ENCODE measurements at places on chromosomes 1 and 21.

DNA sequence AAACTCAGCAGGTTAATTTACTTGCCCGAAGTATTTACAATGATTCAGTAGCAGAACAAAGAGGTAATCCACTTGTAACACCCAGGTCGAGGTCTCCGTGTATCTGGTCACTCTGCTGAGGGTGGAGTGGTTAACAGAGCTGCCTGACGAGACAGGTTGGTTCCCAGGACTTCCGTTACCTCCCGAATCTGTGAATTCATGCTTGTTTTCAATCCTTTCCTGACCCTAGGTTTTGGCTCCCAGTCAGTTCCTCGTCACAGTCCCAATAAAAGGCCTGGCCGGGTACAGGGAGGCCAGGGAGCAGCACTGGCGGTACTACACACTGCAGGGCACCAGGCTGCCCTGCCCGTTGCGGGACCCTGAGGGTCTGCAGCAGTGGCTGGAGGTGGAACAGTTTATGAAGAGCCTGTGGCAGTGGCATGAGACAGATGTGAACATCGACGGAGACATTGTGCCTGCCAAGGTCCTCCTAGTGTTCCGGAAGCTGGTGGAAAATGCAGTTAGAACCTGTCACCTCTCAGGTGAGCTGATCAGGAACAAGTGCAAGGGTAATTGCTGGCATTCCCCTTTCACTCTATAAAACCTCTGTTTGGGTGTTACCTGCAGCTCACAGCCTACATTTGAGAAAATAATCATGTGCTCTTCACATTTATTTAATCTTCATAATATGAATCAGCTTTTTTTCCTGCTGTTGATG lies 12.8 kb downstream of the MAB21L3 start:
- DNase-seq = no peak

DNA sequence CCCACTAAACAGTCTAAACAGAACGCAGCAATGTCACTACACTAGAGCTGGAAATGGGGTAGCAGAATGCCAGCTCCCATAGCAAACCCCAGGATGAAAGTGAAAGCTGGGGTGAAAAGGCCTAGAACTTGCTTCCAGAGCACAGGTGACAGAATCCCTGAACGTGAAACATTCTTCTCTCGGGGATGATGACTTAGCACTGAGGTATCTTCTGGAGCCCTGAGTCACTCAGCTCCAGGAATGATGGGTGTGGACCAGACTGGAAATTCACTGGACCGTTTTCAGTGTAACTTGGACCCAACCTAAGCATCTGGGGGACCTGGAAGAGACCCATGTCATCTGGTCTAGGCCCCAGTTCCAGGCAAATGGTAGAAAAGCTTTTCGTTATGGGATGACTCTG lies 108.9 kb downstream of the CDC7 start:
- DNase-seq = no peak

GRCh38 chr1:174789399-174789798 lies 210.3 kb upstream of the CACYBP start:
- no peak for DNase-seq

DNA sequence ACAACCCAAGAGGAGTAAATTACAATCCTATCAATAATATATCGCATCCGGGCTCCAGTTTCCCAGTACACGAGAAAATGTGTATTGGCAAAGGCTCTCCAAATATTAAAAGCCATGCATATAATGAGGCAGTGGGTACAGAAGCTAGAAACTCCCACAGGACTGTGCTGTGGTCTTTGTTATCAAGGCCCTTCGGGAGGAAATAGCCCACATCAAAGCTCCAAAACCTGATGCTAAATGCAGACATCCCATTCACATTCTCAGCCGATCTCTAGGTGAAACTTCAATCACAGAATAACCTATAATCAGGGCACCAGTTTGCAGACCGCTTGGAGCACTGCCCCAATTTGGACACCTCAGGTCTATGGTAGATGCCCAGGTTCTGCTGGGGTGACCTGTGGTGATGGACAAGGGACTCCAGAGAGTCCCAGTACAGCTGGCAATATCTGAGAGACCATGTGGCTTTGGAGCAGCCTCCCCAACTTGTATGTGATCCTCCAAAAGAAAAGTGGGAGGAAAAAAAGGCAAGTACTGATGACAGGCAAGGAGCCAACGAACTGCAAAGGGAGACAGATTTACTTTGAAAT lies 148.8 kb upstream of the CAMK1G start:
- no peak for DNase-seq

DNA sequence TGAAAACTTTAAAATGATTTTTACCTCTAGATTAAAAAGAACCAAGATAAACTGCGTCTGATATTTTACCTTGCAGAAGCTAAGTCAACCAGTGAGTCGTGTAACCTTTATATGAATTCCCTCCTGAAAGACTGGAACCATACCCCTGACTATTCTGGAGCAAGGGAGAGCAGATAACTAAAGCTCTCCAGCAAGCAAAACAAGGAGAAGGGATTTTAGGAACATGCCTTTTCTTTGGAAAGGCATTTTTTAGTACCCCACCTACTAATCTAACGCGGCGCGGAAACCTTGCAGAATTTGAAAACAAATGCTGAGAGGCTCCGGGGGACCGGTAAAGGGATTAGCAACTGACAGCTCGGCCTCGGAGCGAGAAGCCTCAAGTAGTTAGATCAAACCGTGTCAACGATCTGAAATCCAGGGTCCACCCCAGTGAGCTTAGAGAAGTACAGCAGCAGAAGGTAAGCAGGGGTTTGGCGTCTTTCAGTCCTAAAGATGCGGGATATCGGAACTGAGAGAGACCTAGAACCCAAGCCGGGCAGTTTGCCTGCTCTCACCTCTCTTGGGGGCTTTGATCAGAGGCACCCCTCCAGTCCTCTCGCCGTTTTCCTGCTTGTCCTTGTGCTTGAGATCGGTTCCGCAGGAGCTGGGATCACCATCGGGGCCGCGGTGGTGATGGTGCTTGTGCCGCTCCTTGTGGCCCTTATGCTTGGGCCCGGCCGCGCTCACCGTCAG lies 954 bp downstream of the RSBN1 start:
- DNase-seq = peak; percentile 26

- no peak for DNase-seq
Observed at GRCh38 chr1:234681990-234682389, 72.0 kb upstream of the IRF2BP2 start.

GRCh38 chr1:9097947-9098705 lies 28.7 kb upstream of the SLC2A5 start:
- DNase-seq = no peak

GRCh38 chr1:35563166-35563565 lies 5.6 kb downstream of the NCDN start:
- no peak for DNase-seq

DNA sequence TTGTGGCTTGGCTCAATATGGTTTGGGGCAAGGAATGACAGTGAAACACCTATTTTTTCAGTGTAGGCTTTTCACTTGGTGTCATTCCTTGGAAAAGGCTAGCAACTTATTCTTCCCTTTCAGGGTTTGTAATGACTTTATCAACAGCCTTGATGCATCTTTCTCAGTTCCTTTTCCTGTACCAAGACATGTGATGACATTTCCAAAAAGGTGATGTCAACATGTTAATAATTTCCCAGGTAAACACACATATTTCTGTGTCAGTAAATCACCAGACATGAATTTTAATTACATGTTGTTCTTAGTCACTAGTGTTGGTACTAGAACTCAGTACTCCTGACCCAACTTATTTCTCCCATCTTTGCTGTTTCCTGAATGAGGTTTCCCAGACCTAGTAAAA lies 37.8 kb upstream of the RRP15 start:
- DNase-seq = no peak

DNA sequence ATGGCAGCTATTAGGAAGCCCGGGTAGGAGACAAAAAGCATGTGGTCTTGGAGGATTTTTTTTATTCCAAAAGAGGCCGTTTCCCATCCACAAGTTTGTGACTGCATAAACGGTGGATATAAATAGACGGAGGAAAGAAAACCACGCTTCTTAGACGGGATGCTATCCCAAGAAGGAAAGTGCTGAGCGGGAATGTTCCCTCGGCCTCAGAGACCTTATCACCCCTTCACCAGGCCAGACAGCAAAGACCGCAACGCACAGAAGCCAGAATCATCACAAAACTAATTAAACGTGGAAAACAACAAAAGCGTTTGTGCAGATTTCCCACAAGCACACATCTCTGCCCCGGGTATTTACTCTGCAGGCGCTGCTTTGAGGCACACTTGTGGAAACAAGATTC lies 43.2 kb downstream of the HLCS start:
- DNase-seq = no peak

- no peak for DNase-seq
Observed at GRCh38 chr1:214364386-214364785, 83.4 kb downstream of the SMYD2 start.

DNA sequence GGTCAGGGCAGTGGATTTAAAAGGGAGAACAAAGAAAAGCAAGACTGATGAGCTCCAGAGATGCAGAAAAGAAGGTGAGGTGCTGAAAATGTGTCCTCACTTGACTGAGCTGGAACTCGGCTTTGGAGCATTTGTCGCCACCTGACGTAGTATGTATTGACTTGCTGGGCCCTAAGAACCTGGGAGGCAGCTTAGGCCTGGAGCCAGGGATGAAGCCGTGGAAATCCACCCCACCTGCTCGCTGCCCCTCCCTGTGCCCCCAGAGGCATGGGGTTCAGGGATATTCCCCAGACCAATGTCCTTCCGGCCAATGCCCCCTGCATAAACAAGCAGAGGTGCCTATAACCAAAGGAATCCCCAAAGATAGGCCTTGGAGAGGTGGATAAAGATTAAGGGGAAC lies 14.3 kb downstream of the MRAP start:
- DNase-seq = no peak

DNA sequence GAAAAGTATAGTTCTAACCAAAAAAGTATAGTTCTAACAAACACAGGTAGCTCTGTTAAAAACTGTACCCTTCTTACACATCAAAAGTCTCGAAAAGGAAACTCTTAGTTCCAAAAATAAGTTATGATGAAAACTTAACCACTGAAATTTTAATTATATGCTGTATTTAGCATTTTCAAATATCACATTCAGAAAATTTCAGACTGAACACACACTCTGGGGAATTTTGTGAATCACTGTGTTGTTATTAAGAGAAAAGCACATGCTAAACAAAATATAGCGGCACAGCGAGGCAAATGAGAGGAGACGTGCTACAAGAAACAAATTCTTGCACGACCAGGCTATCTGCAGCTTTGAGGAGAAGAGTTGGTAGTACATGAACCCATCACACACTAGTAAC lies 30.4 kb downstream of the VAV3 start:
- no peak for DNase-seq

GRCh38 chr1:243725075-243725474 lies 125.0 kb downstream of the AKT3 start:
- DNase-seq = no peak

- no peak for DNase-seq
Observed at GRCh38 chr1:232414100-232414499, 215.8 kb downstream of the SIPA1L2 start.

- DNase-seq = no peak
Observed at GRCh38 chr1:40949563-40949962, 29.9 kb upstream of the CTPS1 start.

DNA sequence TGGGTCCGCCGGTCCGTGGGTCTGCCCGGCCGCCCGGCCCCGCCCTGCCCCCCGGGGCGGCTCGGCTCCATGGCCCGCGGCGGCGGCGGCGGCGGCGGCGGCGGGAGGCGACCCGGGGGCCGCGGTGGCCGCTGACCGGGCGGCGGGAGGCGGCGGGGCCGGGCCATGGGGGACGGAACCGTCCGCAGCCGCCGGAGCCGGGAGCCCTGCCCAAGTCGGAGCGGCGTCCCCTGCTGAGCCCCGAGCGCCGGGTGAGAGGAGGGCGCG lies 184 bp downstream of the B4GALT2 start:
- no peak for DNase-seq

DNA sequence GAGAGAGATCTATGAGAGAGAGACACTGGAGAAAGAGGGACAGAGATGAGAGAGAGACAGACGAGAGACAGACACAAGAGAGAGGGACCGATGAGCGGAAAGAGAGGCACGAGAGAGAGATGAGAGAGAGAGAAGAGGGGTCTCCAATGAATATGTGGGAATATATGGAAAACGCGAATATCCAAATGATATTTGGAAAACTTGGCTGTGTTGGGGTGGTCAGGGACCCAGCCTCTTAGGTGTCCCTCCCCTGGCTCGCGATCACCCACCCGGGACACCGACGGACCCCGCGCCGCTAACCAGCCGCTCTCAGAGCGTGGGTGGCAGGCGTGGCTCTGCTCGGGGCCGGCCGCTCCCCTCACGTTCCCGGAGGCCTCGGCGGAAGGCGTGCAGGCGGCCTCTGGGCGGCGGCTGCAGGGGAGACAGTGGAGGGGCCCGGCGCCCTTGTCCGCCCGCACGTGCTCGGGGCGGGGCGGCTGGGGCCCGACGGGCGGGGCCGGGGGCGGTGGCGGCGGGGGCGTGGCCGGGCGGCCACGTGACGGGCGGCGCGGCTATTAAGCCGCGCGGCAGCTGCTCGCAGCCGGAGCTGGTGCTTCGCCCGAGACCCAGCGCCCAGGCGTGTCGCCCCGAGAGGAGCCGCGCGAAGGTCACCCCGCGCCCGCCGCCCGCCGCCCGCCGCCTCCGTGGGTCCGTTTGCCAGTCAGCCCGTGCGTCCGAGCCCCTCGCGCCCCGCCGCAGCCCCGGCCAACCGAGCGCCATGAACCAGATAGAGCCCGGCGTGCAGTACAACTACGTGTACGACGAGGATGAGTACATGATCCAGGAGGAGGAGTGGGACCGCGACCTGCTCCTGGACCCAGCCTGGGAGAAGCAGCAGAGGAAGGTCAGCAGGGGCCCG lies at the start of gene ACTN2:
TSS of gene ACTN2 (plus strand) at position 583 of the 898 bp plus-strand sequence. CDS start at position 758, 175 bp downstream.
- no peak for DNase-seq

DNA sequence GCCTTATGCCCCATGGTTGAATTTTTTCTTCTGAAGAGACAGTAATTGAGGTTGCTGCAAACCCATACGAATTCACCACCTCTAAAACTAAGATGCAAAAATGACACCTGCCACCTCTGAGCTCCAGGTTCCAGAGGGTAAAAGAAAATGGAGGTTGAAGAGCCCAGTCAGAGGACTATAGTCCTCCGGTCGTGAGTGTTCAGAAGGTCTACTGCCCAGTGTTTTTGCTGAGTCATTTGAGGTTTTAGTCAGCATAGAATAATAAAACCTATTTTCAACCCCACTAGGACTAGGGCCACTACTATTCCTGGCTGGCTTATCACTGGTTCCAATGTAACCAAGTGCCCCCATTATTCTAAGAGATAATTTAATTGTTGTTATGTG lies 12.9 kb upstream of the SLAMF7 start:
- DNase-seq = peak; percentile 43

GRCh38 chr1:21324368-21325141 lies 34.3 kb upstream of the ECE1 start:
- peak; percentile 58 for DNase-seq

DNA sequence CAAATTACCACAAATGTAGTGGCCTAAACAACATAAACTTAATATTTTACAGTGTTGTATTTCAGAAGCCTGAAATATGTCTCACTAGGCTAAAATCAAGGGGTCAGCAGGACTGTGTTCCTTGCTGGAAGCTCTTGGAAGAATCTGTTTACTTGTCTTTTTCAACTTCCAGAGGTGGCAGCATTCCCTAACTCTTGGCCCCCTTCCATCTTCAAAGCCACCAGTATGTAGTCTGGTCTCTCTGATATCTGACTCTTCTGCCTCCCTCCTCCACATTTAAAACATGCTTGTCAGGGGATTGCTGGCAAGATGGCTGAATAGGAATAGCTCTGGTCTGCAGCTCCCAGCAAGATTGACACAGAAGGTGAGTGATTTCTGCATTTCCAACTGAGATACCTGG lies 567.5 kb downstream of the PLA2G4A start:
- no peak for DNase-seq

GRCh38 chr1:59605184-59605583 lies 209.6 kb upstream of the HOOK1 start:
- no peak for DNase-seq
